SK-N-SH (cell line): ENCODE measurements at places on chromosomes 6 and 20.

GRCh38 chr6:56749632-56750151 is 107.0 kb upstream of the DST start:
- H3K27me3 ChIP-seq = no peaks in the 10 kb centered on the region
- no peak for DNase-seq
- no peaks in the 10 kb centered on the region for H3K36me3 ChIP-seq
- no peak overlapping the region for H3K27ac ChIP-seq
- peaks cover 9% of the 10 kb centered on the region for H3K4me1 ChIP-seq

DNA sequence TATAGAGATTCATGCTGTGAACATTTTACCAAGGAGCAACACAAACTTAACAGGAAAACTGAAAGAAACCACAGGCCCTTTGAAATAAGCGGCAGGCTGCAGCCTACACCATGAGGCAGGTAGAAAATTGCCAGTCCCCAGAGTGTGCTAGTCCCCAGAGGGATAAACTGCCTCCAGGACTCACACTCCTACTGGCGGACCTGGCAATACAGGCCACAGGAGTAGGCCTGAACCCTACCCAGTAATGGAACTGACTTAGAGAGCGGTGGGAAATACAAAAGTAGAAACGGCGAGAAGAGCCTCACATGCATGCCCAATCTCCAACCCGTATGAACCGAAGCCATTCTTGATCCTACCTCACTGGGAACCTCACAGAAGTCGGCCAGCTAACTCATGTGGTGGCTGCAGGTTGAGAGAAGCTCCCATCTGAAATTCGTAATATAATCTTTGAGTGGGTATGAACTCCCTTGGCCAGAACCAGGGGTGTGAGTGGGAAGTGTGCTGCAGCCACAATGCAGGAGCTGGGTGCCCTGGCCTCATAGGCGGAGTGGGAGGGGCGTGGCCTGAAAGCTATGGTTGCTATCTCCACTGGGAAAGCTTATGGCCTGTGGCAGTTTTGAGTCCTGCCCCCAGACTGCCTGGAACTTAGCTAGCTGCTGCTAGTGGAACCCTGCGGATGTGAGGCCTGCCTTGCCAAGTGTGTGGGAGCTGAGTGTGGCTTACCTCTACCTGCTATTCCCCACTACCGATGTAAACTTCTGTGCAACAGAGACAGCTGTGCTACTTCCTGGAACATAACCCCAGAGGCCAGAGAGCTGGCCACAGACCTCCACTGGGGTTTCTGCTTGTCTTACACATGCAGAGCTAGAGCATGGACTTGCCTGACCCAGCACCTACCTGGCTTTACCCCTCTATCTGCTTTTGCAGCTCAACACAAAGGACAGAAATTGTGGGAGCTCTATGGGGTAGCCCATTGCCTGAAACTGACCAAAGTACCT is 146.5 kb upstream of the COL21A1 start:
- no peak overlapping the region for H3K4me3 ChIP-seq
- no peaks in the 10 kb centered on the region for H3K27me3 ChIP-seq
- H3K27ac ChIP-seq = no peak overlapping the region
- no peak for DNase-seq

- no peaks in the 10 kb centered on the region for H3K27me3 ChIP-seq
- no peaks in the 10 kb centered on the region for H3K36me3 ChIP-seq
- H3K4me1 ChIP-seq = no peaks in the 10 kb centered on the region
- H3K4me3 ChIP-seq = no peak overlapping the region
Measured at GRCh38 chr6:145643760-145644159, 91.6 kb downstream of the EPM2A start.

GRCh38 chr6:168634541-168635328 is 193.8 kb downstream of the SMOC2 start:
- H3K4me3 ChIP-seq = no peak overlapping the region
- no peaks in the 10 kb centered on the region for H3K36me3 ChIP-seq
- H3K27me3 ChIP-seq = no peaks in the 10 kb centered on the region
- no peaks in the 10 kb centered on the region for H3K4me1 ChIP-seq
- no peak overlapping the region for H3K27ac ChIP-seq

GRCh38 chr6:158002951-158003853 is 21.5 kb downstream of the SYNJ2 start:
- no peak overlapping the region; the same call in 1 of the 2 replicates for H3K27ac ChIP-seq
- H3K4me1 ChIP-seq = peaks cover 21% of the 10 kb centered on the region; the same call in 1 of the 2 replicates
- H3K27me3 ChIP-seq = no peaks in the 10 kb centered on the region
- H3K4me3 ChIP-seq = no peak overlapping the region
- no peaks in the 10 kb centered on the region for H3K36me3 ChIP-seq

DNA sequence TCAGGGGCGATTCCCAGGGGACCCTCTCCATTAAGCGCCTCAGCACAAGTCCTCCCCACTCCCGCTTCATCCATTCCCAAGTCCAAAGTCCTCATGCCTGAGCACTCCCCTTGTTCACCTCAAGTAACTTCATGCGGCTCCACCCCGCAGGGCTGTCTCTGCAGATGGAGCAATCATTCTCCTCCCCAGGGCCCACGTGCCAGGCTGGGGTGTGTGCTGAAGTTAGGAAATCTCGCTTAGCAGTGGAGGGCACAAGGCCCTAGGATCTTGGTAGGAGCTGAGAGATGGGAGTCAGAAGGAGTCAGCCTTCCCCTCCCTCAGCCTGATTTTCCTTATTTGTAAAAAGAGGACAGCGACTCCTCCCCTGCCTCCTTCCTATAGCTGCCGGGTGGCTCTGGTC is 3.5 kb downstream of the TGM3 start:
- DNase-seq = no peak
- H3K27me3 ChIP-seq = peaks cover 13% of the 10 kb centered on the region
- no peaks in the 10 kb centered on the region for H3K36me3 ChIP-seq
- H3K27ac ChIP-seq = no peak overlapping the region
- no peaks in the 10 kb centered on the region for H3K4me1 ChIP-seq
- H3K4me3 ChIP-seq = no peak overlapping the region

- H3K4me3 ChIP-seq = no peak overlapping the region
- H3K27ac ChIP-seq = no peak overlapping the region
Measured at GRCh38 chr6:36184311-36184710, 12.2 kb upstream of the BRPF3 start.

- DNase-seq = no peak
- H3K27me3 ChIP-seq = peaks cover 10% of the 10 kb centered on the region; the same call in 1 of the 2 replicates
- H3K27ac ChIP-seq = no peak overlapping the region
- H3K4me1 ChIP-seq = no peaks in the 10 kb centered on the region
Measured at GRCh38 chr20:23230766-23231385, 119.7 kb upstream of the NXT1 start.

- peaks cover 75% of the 10 kb centered on the region for H3K36me3 ChIP-seq
- H3K27ac ChIP-seq = no peak overlapping the region
- no peaks in the 10 kb centered on the region for H3K4me1 ChIP-seq
- H3K4me3 ChIP-seq = no peak overlapping the region
- DNase-seq = no peak
Measured at GRCh38 chr20:24963672-24964505, 14.8 kb downstream of the CST7 start.

DNA sequence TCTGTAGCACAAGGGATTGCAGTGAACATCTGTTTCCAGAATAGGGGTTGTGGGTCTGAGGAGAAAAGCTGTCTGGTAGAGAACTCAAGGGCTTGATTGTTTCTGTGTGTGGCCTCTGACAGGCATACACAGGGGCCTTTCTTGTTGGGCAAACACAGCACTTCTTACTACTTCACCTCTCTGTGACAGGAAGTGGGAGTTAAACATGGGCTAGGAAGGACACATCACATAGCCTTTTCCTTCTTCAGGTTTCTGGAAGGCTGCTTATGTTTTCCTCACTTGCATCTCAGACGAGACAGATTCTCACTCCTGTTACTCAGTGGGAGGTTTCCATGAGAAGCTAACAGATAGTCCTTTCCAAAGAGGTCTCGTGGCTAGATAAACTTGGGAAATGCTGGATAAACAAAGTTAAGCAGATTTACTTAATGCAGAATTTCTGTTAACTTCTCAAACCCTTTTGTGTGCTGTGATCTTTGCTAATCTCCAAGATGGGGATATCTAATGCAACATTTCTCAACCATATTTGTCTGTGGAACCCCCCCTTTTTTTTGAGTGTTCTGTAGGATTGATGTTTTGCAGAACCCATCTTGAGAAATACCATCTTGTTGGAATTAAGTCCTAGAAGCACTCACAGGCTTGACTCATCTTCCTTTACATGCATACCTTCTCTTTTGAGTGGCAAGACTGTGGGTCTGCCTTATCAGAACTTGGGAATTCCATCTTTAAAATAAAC is 41.9 kb upstream of the RNF8 start:
- H3K36me3 ChIP-seq = peaks cover 25% of the 10 kb centered on the region; the same call in 1 of the 2 replicates
- H3K4me3 ChIP-seq = no peak overlapping the region
- H3K27ac ChIP-seq = peak overlapping the region; percentile 62; the same call in 1 of the 2 replicates
- no peaks in the 10 kb centered on the region for H3K27me3 ChIP-seq

DNA sequence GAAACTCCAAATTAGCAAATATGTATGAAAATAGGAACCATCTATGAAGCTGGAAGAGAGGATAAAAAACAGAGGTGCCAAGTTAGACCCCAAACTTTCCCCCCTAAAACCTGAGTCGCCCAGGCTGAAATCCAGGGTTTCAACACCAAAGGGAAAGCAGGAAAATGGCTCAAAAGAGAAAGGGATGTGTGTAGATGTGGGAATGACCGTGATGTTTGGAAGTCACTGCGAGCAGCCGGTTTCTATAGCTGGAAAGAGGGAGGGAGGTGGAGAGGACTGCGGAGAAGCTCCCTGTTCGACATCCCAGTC is 4.5 kb downstream of the RING1 start:
- no peak for DNase-seq
- peak overlapping the region; percentile 3; the same call in 1 of the 2 replicates for H3K27ac ChIP-seq
- peak overlapping the region; percentile 57 for H3K4me3 ChIP-seq

GRCh38 chr20:62367633-62368391 is 700 bp upstream of the LAMA5 start:
- no peak overlapping the region for H3K27ac ChIP-seq
- no peaks in the 10 kb centered on the region for H3K36me3 ChIP-seq
- peak; percentile 68 for DNase-seq
- H3K4me1 ChIP-seq = peaks cover 33% of the 10 kb centered on the region

DNA sequence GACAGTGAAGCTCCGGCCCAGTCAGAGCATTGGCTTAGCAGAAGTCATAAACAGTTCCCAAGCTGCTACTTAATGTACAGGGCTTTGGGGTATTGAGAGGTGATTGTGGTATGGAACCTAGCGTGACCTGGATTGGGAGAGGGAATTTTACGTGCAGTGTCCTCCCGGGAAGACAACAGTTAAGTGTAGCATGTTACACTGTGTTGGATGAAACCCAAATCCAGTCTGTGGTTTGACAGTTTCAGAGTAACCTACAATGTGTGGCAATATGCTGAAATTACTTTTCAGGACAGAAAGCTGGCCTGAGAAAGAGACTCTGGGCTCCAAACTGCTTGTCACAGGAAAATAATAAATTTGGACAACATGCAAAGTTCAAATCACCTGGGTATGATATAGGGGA is 28.1 kb upstream of the RALGAPA2 start:
- H3K36me3 ChIP-seq = no peaks in the 10 kb centered on the region
- H3K4me3 ChIP-seq = no peak overlapping the region
- no peaks in the 10 kb centered on the region; the same call in 1 of the 2 replicates for H3K4me1 ChIP-seq
- H3K27me3 ChIP-seq = peaks cover 13% of the 10 kb centered on the region; the same call in 1 of the 2 replicates

DNA sequence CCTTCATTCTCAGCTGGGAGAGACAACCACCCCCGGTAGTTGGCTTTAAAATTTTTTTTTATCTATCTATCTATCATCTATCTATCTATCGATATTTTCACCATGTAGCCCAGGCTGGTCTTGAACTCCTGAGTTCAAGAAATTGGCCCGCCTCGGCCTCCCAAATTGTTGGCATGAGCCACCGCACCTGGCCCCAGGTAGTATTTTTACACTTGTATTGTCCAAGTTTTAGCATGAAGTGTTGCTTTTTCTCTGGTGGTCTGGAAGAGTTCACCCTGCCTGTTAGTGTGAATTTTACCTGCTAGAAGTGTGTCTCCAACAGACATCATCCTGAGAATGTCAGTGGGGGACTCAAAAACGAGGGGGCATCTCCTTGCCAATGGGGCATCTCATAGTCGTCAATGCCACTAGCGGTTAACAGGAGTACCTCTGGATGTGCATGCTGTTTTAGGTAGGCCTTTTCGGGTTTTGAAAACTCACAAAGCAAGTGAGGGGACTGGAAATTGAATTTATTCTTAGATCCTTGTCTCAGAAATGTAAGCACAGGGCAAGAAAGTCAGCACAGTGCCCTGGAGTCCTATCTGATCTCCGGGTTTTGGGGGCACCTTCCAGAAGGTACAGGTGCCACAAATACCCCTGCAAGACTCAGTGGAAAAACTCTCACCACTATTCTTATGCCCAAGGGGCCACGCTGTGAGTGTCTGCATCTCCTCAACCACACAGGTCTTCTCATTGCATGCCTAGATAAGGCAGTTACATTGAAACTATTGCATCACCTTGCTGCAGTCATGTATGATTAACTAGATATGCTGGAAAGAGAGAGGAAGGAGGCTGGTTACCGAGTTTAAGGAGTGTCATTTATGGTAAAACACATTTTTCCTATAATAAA is 37.1 kb downstream of the TNFAIP3 start:
- H3K4me3 ChIP-seq = no peak overlapping the region
- no peak overlapping the region for H3K27ac ChIP-seq
- peaks cover 6% of the 10 kb centered on the region; the same call in 1 of the 2 replicates for H3K27me3 ChIP-seq
- no peak for DNase-seq
- no peaks in the 10 kb centered on the region for H3K36me3 ChIP-seq

- no peaks in the 10 kb centered on the region for H3K27me3 ChIP-seq
- H3K36me3 ChIP-seq = no peaks in the 10 kb centered on the region
- no peak overlapping the region; the same call in 1 of the 2 replicates for H3K4me3 ChIP-seq
- DNase-seq = no peak
- 0 out of 2 replicates have a peak, but pooled peaks cover 4% of the 10 kb centered on the region for H3K4me1 ChIP-seq
- H3K27ac ChIP-seq = no peak overlapping the region
Measured at GRCh38 chr6:51292659-51293058, 474.0 kb downstream of the TFAP2B start.

GRCh38 chr20:1816384-1817381 is 78.5 kb upstream of the SIRPA start:
- no peak for DNase-seq
- peaks cover 12% of the 10 kb centered on the region; the same call in 1 of the 2 replicates for H3K4me1 ChIP-seq
- H3K27me3 ChIP-seq = no peaks in the 10 kb centered on the region

- no peaks in the 10 kb centered on the region for H3K36me3 ChIP-seq
- H3K27ac ChIP-seq = peak overlapping the region; percentile 76
- no peak overlapping the region for H3K4me3 ChIP-seq
- H3K27me3 ChIP-seq = no peaks in the 10 kb centered on the region
Measured at GRCh38 chr20:31840906-31841816, 4.2 kb downstream of the FOXS1 start.

DNA sequence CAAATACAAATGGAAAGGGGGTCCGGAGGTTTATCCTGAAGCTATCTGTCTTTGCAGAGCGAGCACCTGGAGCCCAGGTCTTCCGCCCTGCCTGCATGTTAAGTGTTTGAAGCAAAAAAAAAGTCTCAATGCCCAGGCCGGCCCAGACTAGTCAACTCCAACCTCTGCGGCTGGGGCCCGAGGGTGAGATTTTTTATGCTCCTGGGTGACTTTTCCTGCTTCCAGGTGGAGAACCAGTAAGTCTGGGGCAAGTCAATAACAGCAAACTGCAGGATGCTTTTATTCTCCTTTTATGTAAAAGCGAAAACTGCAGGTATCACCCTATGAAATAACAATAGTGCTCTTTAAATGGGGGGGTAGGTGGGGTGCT is 2.0 kb upstream of the ZBP1 start:
- H3K27ac ChIP-seq = no peak overlapping the region
- no peak for DNase-seq
- no peak overlapping the region for H3K4me3 ChIP-seq
